ENCODE measurements at places on chromosomes 4 and X.

DNA sequence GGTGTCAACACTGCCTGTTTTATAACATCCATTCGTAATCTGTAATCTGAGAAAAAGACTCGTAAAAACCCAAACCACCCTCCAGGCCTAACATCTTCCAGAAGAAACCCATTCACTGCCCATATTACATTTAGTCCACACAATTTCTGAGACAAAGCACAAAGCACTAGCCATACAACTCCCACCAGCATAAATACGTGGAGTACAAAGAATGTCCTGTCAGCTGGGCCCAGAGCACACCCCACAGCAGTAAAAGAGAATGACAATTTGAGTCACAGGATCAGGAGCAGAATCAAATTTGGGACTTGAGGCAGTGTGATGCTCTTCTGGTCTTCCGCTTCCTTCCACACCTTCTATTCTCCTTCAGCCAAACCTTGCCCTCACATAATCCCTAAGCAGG is 6.8 kb downstream of the MECP2 start:
- DNase-seq: no peak

- no peak for DNase-seq
Observed at GRCh38 chrX:21975812-21976211, 35.3 kb downstream of the SMS start.

DNA sequence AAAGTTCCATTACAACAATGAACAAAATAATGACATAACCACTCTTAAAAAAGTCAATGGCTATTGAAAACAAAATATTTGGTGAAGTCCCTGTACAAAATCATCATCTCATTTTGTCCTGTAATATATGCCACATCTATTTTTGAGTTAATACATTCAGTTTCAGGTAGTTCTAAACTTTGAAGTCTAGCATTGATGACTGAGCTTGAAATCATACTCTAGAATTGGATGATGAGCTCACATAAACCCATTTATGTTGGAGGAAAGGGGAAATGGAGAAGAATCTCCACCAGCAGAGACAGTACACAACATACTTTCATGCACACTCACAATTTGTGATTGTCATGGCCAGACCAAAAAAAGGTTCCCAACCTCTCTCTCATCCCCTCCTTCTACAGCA is 371.1 kb upstream of the NR3C2 start:
- DNase-seq: no peak

DNA sequence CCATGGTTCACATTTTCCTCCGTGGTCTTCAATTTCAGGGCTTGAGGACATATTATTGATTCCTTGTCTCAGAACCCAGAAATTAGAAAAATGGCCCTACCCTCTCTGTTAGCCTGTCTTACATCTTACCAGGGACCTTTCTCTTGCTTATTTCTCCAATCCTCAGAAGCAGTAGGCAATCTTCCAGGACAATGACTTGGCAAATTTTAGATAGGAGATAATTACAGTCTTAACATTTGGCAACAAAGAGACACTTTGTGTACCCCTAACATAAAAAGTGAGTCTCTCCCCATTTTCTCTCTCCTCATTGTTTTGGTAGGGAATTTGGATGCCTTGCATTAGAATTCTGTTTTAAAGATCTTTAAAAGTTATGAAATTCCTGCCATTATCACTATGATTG is 778.1 kb upstream of the SLIT2 start:
- DNase-seq: no peak

DNA sequence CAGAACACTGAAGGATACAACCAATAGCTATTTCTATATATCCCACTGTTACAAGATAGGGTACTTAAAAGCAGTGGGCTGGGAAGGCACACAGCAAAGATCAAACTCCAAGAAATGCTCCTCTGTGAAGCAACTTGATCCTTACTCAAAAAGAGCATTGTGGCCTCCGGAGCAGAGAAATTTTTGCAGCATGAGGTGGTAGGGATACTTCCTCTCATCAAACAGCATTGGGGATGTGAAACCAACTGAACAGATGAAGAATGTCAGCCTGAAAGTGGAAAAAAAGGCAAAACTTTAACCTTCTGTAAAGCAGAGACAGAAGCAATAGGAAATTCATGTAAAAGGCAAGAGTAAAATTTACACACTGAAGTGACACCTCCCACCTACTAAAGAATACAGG is 92.2 kb downstream of the HUWE1 start:
- no peak for DNase-seq

DNA sequence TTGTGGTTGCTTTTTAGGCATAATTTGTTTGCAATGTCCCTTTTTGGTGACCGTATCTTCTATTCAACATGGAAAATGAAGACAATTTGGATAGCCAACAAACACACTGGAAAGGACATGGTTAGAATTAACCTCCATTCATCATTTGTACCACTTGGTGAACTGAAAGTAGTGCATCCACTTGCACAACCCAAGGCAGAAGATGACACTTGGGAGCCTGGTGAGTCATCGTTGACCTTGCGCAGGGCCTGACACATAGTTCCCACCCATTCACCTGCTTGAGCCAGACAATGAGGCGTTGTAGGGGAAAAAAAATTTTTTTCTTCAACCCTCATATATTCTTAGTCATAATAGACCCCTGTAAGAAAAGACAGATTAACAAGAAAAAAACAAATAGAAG is 32.4 kb downstream of the EGF start:
- no peak for DNase-seq

GRCh38 chrX:151676196-151676595 is 19.1 kb upstream of the PRRG3 start:
- DNase-seq: no peak

- DNase-seq: no peak
Observed at GRCh38 chr4:127491571-127491970, 141.2 kb upstream of the INTU start.

- DNase-seq: no peak
Observed at GRCh38 chr4:186307497-186307896, 41.5 kb downstream of the F11 start.

GRCh38 chrX:38175139-38175538 is 45.5 kb downstream of the SRPX start:
- peak; percentile 15 for DNase-seq

DNA sequence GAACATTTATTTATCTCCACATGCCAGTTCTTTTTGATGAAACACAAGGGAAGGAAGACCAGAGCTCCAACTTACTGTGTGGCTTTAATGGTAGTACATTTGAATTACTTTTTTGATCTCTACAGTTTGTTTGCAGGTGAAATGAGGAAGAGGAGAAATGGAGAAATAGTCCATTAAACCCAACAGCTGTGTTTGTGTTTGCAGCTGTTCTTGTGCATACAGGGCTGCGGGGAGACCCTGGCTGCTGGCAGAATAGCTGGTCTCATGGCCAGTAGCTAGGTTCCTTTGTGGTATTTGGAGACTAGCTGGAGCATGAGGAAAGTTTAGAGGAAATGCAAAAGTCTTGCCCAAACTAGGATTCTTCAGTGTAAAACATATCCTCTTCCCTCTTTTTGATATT is 374.8 kb downstream of the GPAT3 start:
- DNase-seq: no peak

- DNase-seq: no peak
Observed at GRCh38 chr4:5511791-5512190, 196.6 kb downstream of the EVC2 start.

DNA sequence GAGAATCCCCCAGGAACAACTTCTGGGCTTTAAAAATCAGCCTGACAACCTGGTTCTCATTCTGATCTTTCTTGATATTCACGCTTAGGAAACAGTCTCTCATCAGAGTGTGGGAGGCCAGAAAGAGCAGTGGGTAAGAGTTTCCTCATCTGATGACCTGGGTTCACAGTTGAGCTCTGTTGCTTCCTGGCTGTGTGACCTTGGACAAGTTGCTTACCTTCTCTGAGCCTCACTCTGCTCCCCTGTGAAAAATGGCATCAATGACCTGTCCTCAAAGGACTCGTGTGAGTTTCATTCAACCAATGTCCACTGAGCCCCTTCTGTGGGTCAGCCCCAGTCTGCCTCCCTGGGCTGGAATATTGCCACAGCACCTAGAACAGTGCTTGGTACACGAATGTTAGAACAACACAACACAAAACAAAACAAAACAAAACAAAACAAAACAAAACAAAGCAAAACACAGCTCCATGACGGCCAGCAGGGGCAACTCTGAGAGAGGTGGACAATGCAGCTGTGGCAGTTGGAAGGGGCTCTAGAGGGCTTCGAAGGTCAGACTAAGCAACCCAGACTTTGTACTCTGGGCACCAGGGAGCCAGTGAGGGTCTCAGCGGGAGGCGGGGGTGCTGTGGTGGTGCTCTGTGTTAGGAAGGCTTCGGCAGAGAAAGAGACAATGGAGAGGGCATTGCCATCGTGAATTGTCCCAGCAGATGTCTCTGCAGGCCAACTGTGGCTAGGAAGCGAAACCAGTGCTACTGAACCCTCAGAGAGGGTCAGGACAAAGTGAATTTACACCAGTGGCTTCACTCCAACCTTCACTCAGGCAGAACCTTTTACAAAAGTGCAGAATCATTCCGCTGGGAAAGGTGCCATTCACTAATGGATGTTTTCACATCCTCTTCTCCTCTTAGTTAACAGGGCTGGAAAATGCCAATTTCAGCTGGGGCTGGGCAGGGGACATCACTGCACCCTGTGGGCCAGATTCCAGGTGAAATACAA is 14.3 kb upstream of the C4orf50 start:
- DNase-seq: no peak

GRCh38 chr4:95386410-95386809 is 162.4 kb downstream of the UNC5C start:
- DNase-seq: no peak

DNA sequence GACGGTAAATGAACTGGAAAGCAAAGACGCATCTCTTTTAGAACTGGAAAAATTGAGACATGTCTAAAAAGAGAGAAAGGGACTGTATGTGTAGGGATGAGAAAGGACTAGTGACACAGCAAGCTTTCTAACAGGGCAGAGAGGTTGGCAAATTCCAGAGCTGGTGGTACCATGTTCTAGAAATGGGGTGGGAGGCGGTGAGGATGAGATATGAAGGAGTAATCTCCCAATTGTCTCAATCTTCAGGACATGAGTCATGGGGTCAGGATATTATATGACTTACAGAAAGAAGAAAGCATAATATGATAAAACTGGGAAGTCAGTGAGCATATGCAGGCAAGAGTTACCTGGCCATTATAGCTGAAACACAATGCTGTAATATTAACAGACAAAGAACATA is 14.2 kb downstream of the TAB3 start:
- no peak for DNase-seq

DNA sequence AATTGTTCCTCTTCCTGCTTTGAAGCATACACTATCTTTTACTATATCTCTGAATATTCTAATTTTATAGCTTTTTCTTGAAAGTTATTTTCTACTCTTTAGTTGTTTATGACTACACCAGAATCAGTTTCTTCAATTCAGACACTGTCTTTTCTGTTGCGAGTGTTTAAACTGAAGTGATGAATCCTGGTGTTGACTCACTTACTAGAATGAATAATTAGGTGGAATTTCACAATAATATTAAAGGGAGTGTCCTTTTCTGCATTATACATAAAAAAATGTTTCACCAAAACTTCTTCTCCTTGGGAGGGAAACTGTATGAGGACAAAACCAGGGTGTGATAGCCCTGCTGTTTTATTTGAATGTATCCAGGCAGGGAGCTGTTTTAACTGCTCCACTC is 1383.1 kb downstream of the C4orf33 start:
- no peak for DNase-seq

DNA sequence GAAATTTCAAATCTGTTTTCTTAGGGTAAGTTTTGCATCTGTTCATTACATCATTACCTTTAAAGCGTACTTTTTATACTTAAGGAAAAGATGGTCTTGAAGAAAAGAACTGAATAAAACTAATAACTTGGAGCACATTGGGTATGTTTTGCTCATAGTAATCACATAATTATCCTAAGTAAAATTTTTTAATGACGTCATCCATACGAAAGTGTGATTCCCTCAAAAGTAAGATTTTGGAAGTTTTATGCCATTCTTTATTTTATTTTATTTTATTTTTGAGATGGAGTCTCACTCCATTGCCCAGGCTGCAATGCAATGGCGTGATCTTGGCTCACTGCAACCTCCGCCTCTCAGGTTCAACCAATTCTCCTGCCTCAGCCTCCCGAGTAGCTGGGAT is 1516.6 kb upstream of the TENM3 start:
- no peak for DNase-seq

GRCh38 chr4:15398001-15398400 is 29.8 kb upstream of the C1QTNF7 start:
- no peak for DNase-seq

DNA sequence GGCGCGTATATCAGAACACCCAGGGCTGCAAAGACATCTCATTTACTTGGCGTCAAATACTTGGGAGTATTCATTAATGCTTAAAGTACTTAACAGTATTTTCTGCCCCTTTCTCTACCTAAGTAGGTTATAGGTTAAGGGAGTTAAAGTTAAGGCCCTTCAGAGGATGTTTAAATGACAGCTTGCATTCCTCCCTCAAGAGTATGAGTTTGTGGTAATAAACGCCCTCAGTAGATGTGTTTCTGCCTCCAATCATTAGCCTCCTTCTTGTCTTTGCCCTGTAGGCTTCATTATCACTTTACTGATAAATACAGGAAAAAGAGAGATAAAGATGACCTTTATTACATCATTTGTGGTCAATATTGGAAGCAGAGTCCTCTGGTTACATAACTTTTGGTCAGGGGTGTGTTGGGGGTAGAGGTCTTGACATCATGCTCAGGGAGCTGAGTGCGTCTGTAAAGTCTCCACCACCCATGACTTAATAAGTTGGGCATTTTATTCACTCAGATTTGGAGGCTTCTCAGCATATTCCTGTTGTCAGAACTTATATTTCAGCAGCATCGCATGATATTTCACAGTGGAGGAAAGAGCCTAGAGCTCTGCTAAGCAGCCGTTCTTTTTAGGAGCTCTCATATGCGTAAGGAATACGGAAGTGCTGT is 145.9 kb downstream of the CPE start:
- no peak for DNase-seq

- no peak for DNase-seq
Observed at GRCh38 chrX:136438192-136438591, 49.6 kb upstream of the BRS3 start.

DNA sequence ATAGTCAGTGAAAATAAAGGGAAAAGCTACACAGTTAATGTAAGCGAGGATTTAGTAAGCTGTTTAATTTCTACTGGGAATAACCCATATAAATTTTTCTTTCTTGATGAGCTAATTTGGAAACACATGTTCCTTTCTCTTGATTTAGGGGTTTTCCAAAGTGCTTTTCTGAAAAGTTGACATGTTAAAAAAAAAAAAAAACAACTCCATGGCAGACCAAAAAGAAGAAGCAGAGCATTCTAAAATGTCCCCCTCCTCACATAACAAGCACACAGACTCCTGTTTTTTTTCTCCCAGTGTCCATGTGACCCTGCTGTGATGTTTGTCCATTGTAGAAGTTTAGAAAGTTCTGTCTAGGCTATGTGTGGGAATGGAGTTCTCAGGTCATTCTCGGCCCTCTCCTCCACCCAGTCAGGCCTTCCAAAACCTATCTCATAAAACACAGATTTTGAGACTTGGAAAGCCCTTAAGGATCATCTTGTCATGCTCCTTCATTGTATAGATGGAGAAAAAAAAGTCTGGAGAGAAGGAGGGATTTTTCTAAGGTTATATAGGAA is 792 bp downstream of the CLIC2 start:
- DNase-seq: no peak

GRCh38 chr4:13907255-13907751 is 279.8 kb upstream of the BOD1L1 start:
- peak; percentile 69 for DNase-seq

- peak; percentile 84 for DNase-seq
Observed at GRCh38 chrX:56802921-56803849, 74.1 kb downstream of the NBDY start.

GRCh38 chrX:76920607-76921006 is 493.1 kb downstream of the MAGEE1 start:
- DNase-seq: no peak

GRCh38 chr4:133972586-133972985 is 229.0 kb downstream of the PABPC4L start:
- no peak for DNase-seq

GRCh38 chr4:138500869-138501268 is 258.7 kb upstream of the SLC7A11 start:
- no peak for DNase-seq
